ENCODE measurements at places on chromosomes 1 and 21.

- DNase-seq, result no peak
Measured at GRCh38 chr1:227901906-227902640, 45.7 kb downstream of the WNT9A start.

DNA sequence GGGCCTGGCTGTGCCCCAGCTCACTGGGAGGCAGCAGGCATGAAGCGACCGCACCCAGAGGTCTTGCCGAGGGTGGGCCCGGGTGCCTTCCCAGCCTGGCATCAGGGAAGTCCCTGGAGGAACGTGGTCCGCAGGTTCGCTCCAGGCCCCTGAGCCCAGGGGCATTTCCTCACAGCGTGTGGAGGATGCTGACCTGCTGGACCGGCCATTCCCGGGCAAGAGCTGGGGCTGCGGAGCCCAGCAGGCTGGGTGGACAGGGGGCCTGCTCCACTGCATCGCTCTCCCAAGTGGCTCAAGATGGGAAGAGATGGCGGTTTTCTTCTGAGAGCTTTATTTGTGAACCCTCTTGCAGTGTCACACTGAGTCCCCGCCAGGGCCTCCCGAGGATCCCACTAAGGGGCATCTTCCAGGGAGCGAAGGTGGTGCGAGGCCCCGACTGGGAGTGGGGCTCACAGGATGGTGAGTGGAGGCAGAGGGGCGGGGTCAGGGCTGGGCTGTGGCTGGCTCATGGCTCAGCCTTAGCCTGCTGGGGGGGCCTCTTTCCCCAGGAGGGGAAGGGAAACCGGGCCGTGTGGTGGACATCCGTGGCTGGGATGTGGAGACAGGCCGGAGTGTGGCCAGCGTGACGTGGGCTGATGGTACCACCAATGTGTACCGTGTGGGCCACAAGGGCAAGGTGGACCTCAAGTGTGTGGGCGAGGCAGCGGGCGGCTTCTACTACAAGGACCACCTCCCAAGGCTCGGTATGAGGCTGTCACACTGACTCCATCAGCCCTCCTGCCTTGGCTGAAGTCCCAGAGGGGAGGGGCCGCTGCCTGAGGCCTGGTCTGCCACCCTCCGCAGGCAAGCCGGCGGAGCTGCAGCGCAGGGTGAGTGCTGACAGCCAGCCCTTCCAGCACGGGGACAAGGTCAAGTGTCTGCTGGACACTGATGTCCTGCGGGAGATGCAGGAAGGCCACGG, 7.2 kb upstream of the MMP23B start:
- no peak for DNase-seq

DNA sequence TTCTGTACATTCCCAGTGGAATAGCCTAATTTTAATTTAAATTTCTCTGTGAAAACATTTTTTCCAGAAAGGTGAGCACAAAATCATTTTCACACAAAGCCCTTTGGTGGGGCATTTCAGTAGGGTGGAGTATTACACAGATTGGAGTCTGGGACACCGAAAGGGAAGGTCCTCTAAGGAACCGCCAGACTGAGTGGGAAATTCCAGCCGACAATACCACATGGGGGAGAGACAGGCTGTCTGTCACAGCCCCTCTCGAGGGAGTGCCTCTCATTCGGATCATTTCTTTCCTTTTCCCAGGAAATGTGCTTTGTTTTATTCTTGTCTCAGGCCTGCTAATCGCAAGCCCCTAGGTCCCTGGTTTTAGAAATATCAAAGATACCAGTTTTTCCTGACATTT, 150.6 kb upstream of the HOOK1 start:
- DNase-seq, result no peak

- no peak for DNase-seq
Measured at GRCh38 chr1:181312946-181313345, 170.4 kb upstream of the CACNA1E start.

DNA sequence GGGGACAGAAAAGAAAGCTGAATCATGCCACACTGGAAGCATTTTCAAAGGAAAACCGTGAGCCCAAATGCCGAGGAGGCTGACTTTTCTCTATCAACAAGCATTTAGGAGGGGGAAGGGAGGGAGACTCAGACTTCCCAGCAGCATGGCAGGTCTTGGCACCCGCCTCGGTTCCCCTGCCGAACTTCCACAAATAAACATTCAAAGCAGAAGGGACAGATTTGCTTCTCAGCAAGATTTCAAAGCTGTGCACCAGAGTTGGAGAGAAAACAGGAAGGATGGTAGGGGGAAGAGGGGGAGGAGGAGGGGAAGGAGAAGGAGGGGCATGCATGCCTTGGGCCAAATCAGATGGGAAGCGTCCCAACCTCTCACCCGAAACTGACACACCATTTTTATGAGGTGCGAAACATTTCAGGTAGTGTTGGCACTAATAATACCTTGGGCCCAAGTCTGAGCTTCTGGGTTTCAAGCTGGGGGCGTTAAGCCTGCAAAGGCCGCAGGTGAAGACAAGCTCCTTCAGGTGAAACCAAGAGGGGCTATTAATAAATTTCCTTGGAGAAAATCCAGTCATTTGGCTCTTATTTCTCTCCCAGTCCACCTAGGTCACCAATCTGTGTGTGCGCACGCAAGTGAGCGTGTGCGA, 26.4 kb downstream of the ABCA4 start:
- no peak for DNase-seq

- no peak for DNase-seq
Measured at GRCh38 chr21:33698087-33698860, 56.0 kb downstream of the ITSN1 start.

- DNase-seq, result no peak
Measured at GRCh38 chr1:54955359-54955758, 25.1 kb upstream of the TMEM61 start.

- no peak for DNase-seq
Measured at GRCh38 chr1:20233866-20234265, 47.5 kb upstream of the PLA2G2C start.

GRCh38 chr1:154775621-154776605, 94.2 kb downstream of the KCNN3 start:
- no peak for DNase-seq

DNA sequence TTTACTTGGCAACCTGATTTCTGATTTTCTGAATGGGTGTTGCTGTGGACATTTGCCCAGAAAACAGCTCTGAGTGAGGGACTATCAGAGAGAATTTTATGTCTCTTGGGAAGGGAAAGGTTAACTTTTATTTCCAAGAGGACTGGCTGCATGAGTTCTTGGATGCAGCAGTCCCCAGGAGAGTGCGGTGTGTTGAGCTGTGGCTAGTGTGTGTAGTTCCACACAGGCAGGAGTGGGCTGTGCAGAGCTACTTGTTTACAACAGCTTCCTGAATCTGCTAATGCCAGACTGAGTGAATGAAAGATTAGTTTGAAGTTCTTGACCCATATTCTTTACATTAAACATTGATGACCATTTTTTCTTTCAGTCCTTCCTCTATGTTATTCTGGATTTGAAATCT, 41.0 kb upstream of the APOBEC4 start:
- no peak for DNase-seq

DNA sequence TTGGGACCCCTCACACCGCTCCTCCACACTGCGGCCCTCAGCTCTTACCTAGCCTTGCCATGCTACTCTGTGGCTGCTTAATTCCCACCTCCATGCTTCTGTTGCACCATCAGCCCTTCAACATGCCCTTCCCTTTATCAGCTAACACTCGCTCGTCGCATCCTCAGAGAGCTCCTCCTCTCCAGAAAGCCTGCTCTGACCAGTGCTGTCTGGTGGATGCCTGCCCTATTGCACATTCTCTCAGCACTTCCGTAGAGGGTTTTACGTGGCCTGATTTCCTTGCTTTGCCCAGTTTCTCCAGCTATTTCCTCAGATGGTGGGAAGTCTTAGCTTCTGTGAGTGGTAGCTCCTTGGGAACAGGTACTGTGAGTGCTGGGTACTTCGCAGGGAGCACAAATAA, 10.3 kb upstream of the LAD1 start:
- no peak for DNase-seq

DNA sequence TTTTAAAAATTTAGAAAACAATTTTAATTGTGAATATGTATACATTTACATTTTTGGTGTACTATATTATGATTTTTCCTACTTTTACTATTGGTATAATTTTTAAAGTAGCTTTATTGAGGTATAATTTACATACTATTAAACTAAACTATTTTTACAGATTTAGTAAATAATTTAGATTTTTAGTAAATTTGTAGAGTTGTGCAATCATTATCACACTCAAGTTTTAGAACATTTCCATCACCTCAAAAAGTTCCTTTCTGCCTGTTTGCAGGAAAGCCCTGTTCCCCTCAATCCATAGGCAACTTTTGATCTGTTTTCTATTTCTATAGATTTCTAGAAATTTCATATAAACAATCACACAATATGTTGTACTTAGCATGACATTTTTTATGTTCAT, 8.2 kb downstream of the PHTF1 start:
- DNase-seq, result no peak

- no peak for DNase-seq
Measured at GRCh38 chr1:202987922-202988583, 19.1 kb upstream of the TMEM183A start.

GRCh38 chr1:211638689-211639101, 36.7 kb downstream of the NEK2 start:
- DNase-seq, result no peak

- DNase-seq, result no peak
Measured at GRCh38 chr1:221612047-221612777, 129.7 kb downstream of the DUSP10 start.

GRCh38 chr1:150018165-150018564, 7.6 kb upstream of the OTUD7B start:
- DNase-seq, result no peak

GRCh38 chr1:87044424-87044823, 130.0 kb downstream of the HS2ST1 start:
- no peak for DNase-seq

- no peak for DNase-seq
Measured at GRCh38 chr21:21226472-21226871, 228.3 kb downstream of the NCAM2 start.

- no peak for DNase-seq
Measured at GRCh38 chr21:33290441-33290840, 24.3 kb downstream of the IL10RB start.

DNA sequence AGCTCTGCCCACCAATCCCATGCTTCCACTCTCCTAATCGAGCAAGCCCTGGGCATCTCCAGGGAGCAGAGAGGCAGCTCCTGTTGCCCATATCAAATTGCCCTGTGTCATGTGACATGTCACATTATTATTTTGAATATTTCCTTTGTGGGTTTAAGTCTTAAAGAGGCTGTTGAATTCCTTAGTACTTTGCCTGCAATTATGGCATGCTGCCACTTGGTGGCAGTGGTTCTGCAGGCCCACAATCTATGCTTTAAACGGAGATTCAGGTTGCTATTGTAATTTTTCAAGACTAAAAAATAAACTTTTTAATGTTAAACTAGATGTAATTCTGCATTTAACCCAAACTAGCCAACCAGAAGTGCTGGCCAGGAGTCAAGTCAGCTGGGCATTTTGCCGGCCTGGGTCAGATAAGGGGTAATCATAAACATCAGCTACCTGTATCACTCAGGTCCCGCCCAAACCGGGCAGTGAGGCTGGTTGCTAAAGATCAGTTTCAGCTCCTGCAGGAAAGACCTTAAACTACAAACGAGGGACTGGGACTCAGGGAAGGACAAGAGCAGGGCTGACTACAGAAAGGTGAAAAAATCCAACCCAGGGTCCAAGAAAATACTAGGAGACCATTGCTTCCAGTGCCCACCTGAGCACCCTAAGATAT, 37.3 kb upstream of the ARHGEF16 start:
- DNase-seq, result no peak

DNA sequence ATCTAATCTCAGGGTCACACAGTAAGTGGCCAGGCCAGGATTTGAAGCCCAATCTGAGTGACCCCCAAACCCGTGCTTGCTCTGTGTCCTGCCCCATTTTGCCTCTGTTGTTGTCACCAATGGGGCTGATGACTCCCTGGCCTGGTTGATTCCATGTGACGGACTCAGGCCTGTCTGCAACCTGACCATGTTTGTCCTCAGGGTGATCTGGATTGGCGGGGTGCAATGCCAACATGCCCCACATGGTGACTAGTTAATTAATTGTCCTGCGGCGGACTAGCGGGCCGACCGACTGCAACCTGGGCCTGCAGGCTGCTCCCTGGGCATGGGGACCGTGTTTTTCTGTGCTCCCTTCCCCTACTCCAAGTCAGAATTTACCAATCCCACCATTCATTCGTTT, 256.3 kb downstream of the MATN1 start:
- no peak for DNase-seq

- DNase-seq, result no peak
Measured at GRCh38 chr1:14968251-14968851, 185.2 kb upstream of the TMEM51 start.

DNA sequence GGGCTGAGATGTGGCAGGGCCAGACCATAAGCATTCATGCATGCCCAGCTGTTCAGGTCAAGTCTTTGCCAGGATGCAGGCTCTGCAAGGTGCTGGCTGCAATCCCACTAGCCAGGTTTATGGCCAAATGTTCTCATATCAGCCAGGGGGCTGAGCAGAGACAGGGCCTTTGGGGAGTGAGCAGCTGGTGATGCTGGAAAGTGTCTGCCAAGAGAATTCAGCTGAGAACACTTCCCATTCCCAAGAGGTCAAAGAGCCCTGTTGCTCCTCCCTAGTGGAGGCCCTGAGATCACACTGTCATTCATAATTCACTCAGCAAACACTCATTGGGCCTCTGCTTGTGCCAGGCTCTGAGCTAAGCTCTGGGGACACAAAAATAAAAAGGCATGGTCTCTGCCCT, 150.3 kb downstream of the DMRTA2 start:
- DNase-seq, result no peak

DNA sequence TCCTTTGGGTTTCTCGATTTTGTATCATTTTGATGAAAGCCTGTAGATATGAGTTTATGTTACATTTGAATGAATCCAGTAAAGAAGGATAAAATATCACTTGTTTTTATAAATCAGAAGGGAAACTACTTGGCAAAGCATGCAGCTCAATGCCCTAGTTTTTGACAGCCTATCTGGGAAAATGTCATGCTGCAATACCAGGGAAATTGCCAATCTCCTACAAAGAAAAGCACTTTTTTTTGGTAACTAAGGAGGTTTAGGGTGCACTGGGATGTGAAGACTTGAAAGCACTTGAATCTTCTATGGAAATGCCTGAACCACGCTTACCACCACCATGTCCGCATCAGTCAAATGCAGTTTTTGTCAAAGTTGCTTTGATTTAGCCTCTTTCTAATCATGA, 446.9 kb upstream of the LRRC7 start:
- no peak for DNase-seq

GRCh38 chr1:24136956-24137539, 5.9 kb downstream of the IL22RA1 start:
- no peak for DNase-seq

GRCh38 chr1:78491451-78492071, 787 bp downstream of the PTGFR start:
- no peak for DNase-seq

DNA sequence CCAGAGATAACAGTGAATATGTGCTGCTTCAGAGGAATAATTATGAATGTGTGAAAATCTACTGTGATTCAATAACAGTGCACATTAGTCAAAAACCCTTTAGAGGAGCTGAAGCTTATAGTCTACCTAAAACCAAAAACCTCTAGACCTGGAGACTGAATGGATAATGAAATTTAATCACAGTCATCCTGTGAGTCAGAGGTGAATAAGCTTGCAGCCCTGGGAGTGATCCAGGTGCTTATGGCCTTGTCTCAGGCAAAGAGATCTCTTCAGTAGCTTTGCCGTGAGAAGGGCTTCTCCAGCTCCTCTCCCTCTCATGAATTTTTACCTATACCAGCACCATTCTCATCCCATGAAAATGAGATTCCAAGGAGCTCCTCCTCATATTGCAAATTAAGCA, 81.3 kb upstream of the RGS4 start:
- DNase-seq, result no peak

Measured in stimulated activated CD4-positive, alpha-beta T cell treated with anti-CD3 and anti-CD28 coated beads, Interleukin-2, amount 100 ng/mL, for 4 hours (primary cell).